HFF-Myc (cell line): ENCODE measurements at places on chromosomes 4 and X.

DNA sequence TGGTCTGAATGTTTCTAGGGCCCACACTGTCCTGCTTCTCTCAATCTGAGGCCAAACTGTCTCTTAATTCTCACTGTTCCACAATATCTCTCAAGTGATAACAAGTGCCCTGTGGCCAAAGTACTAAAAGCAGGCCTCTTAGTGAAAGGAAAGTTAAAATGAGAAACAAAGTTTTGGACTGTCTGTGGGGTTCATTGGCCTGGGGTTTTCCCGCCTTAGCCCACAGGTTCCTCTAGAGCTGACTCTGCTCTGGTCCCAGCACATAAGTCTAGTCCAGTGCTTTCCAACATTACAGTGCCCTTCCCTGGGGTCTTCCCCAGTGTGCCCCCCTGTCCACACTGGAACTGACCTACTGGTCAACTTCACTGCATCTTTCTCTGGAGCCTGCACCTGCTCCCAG is 6.3 kb downstream of the MAGEB1 start:
- no peak for DNase-seq

GRCh38 chrX:108020631-108021030 is 24.2 kb upstream of the VSIG1 start:
- DNase-seq, result no peak

DNA sequence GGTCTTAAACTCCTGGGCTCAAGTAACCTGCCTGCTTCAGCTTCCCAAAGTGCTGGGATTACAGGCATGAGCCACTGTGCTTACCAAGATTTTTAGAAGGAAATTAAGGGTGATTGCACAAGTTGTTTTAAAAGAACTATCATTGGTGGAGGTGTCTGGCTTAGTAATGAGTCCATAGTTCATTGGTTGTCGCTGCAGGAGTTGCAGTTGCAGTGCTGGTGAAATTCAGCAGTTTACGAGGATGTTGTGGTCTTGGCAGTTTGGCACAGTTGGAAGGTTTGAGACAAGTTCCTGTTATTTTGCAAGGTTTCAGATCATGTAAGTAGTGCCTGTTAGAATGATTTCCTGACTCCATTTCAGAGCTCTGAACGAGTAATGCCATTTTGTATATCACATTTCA is 48.1 kb downstream of the RAB40AL start:
- DNase-seq, result no peak

DNA sequence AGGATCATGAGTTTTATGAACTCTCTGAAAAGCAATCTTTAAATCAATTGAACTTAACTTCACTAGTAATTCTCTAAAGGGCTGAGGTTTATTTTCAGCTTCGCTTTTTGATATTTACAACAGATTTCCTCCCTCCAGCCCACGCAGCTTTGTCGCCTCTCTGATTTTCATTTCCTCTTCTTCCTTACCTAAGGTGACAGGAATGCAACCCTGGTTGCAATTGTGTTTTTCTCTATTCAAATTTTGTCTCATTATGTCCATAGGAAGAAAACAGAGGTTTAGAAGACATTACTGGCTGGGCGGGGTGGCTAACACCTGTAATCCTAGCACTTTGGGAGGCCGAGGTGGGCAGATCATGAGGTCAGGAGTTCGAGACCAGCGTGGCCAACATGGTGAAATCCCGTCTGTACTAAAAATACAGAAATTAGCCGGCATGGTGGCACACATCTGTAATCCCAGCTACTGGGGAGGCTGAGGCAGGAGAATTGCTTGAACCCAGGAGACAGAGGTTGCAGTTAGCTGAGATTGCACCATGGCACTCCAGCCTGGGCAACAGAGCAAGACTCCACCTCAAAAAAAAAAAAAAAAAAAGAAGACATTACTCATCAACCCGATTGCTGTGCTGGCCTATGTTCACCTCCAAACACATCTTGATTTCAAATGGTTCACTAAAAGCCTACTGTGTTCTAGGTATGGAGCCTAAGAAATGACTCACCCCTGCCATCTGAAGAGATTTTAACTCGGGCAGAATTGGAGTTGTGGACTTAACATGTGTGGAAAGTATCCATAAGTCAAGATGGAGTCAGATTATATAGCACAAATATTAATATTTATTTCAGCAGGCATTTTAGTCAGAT is 36.8 kb downstream of the VSIG4 start:
- DNase-seq, result no peak

DNA sequence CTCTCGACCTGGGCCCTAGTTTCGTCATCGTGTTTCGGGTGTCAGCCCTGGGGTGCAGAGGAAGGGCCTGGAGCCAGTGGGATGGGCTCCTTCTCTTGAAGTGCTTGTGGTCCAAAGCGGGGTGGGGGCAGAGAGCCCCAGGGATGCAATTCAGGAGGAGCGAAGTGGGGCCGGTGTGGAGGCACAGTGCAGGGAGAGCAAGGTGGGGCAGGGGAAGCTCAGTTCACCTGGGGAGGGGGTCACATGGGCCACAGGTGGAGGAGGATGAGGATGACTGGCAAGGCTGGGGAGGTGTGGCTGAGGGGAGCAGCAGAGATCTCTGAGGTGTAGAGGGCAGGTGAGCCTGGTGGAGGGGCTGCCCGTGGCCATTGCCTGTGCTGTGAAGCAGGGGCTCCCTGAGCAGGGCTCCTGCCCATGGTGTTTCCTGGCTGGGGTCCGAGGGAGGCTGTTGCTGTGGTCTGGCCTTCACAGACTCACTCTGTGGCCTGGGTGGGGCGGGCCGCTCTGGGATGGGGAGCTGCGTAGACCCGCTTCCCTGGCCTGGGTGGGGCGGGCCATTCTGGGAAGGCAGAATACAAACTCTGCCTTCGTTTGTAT is 6.9 kb downstream of the SORCS2 start:
- DNase-seq, result no peak

DNA sequence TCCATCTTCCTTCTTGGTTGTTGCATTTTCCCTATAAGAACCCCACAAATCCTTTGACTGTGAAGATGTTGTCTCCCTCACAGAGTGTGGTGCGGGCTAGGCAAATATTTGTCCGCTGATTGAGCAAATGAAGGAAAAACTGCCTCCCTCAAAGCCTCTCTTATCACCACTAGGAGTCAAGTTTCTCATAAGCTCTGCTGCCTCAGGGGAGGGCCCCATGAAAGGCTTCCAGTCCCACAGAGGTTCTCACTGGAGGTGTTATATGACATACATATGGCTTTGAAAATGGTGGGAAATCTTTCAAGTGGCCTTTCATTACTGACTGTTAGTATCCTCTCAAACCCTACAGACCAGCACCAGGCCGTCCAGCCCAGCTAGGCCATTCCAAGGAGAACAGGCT is 9.3 kb downstream of the VGLL1 start:
- DNase-seq, result no peak

GRCh38 chr4:4323705-4324534 is 33.9 kb downstream of the ZBTB49 start:
- DNase-seq, result no peak

DNA sequence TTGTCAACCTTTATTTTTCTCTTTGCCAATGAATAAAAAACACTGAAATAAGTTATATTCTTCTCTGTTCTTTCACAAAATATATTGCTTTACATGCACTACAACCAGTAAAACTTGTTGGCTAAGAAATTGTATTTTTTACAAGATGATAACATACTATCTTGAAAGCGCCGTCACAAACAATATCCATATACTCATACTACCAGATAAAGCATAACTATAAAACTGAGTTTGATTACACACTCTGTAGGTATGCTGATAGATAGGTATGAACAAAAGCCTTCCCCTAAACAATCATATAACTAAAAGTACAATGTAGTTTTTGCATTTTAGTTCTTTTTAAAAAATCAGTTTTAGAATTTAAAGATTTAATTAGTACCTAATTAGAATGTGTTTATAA is 13.6 kb upstream of the BMP2K start:
- no peak for DNase-seq

- DNase-seq, result no peak
These were observed 24.9 kb upstream of the RNF150 start for GRCh38 chr4:141158219-141158618.

GRCh38 chrX:39244147-39244546 is 442.9 kb downstream of the MID1IP1 start:
- no peak for DNase-seq

GRCh38 chrX:108309144-108309543 is 129.1 kb downstream of the COL4A6 start:
- no peak for DNase-seq

DNA sequence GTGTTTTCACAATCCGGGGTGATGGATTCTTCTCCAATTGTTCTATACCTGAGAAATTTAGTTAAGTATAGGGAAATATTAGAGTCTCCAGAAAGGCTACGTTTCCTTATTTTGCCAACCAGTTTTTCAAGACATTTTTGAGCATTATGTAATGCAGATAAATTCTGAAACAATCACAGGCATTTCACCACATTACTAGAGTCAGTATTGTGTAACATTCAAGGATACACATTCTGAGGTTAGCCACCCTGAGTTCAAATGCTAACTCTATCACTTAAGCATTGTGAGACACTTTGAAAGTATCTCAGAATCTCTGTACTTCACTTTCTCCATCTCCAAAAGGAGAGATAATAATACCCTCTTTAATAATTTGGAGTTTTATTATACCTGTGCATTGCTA is 10.6 kb downstream of the SULT1B1 start:
- no peak for DNase-seq

DNA sequence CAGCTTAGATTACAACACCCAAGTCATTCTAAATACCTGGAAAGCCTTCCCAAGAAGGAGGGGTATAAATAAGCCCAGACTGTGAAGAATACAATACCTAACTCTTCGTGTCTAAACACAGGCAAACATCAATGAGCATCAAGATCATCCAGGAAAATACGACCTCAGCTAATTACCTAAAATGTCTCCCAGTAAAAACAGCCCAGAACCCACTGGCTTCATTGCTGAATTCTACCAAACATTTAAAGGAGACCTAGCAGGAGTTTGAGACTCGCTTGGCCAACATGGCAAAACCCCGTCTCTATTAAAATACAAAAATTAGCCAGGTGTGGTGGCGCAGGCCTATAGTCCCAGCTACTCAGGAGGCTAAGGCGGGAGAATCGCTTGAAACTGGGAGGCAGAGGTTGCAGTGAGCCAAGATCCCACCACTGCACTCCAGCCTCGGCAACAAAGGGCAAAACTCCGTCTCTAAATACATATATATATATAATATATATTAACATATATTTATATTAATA is 19.1 kb upstream of the HSFX4 start:
- no peak for DNase-seq

- DNase-seq, result no peak
These were observed 163.3 kb upstream of the CTSO start for GRCh38 chr4:156116991-156117390.

- DNase-seq, result no peak
These were observed at the start of gene TREX2 for GRCh38 chrX:153445856-153446635. TSS of gene TREX2 (minus strand) at chrX:153446056. CDS start at chrX:153445430, 626 bp downstream.

DNA sequence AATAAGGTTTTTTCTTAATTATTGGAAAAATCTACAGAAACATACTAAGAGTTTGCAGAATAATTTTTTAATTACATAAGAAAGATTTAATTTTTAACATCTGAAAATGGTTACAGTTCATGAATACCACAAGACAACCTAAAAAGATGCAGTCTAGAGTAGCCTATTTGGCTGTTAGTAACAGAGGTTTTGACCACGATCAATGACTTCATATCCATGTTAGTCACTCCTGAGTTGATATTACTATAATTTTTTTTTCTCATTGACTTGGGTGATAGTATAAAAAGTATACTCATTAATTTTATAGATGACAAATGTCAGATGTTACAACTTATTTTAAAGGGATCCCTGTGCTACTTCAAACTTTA is 272.5 kb downstream of the DCTD start:
- no peak for DNase-seq

DNA sequence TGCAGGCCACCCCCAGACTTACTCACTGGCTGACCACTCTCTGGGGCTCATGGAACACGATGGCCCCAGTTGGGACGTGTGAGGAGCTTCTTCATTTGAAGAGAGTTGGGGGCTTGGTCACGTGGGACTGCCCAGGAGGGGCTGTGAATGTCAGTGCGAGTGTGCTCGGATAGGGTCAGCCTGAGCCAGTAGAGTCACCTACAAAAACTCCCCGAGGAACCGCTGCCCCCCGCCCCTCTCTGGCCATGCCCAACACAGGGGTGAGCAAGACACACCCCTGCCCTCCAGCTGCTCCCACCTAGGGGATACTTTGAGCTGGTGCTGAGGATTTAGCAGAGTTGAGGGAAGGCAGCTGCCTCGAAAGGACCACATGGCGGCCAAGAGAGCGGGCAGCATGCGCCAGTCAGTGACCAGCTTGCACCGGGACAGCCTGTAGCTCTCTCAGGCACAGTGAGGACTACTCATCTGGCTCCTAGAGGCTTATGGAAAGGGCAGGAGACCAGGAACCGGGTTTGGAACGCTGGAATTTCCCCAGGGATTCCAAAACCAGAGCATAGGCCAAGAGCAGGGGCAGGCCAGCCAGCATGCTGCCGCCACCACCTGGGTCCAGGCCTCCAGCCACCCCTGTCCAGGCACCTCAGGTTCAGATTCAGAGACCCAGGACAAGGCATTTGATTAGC is 8.4 kb downstream of the PNMA6E start:
- DNase-seq, result no peak

DNA sequence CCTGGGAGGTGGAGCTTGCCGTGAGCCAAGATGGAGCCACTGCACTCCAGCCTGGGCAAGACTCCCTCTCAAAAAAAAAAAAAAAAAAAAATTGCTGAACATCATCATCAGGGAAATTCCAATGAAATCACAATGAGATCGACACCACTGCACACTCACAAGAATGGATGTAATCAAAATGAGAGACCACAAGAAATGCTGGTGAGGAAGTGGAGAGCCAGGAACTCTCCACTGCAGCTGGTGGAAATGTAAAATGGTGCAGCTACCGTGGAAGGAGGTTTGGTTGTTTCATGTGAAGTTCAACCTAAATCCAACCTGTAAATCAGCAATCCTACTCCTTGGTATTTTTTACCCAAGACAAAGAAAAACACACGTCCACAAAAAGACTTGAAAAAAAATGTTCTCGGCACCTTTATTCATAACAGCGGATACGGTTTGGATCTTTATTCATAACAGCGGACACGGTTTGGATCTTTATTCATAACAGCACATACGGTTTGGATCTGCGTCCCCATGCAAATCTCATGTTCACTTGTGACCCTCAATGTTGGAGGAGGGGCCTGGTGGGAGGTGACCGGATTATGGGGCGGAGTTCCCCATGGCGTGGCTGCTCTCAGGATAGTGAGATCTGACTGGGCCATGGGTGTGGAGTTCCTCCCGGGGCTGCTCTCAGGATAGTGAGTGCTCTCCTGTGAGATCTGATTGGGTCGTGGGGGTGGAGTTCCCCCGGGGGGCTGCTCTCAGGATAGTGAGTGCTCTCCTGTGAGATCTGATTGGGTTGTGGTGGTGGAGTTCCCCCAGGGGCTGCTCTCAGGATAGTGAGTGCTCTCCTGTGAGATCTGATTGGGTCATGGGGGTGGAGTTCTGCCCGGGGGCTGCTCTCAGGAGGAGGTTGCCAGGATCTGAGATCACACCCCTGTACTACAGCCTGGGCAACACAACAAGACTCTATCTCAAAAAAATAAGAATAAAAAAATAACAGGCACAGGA is 7.7 kb downstream of the GAK start:
- no peak for DNase-seq

- no peak for DNase-seq
These were observed 57.4 kb downstream of the LGI2 start for GRCh38 chr4:24973404-24973746.
